Small intestine (tissue), 16 donors: ENCODE measurements at places on chromosomes 2 and 18.

DNA sequence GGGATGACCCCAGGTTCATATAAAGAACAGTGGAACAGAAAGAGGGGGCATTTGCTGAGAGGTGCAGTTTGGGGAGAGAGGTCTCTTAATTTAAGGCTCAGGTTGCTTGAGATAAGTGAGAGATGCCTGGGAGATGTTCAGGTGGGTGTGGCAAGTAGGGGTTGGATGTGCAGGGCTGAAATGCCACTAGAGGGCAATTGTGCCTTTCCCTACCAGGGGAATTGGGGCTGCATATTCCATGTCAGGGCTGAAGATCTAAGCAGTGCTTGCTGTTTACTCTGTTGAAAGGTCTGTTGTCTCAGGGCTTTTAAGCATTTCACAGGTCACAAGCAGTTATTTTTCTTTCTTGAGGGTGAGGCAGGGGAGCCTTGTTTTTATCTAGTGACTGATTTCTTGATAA is 7.8 kb downstream of the CCDC85A start:
- peak; percentile 48 for DNase-seq

- DNase-seq: no peak
Measured at GRCh38 chr18:8611916-8612576, 2.8 kb downstream of the RAB12 start.

DNA sequence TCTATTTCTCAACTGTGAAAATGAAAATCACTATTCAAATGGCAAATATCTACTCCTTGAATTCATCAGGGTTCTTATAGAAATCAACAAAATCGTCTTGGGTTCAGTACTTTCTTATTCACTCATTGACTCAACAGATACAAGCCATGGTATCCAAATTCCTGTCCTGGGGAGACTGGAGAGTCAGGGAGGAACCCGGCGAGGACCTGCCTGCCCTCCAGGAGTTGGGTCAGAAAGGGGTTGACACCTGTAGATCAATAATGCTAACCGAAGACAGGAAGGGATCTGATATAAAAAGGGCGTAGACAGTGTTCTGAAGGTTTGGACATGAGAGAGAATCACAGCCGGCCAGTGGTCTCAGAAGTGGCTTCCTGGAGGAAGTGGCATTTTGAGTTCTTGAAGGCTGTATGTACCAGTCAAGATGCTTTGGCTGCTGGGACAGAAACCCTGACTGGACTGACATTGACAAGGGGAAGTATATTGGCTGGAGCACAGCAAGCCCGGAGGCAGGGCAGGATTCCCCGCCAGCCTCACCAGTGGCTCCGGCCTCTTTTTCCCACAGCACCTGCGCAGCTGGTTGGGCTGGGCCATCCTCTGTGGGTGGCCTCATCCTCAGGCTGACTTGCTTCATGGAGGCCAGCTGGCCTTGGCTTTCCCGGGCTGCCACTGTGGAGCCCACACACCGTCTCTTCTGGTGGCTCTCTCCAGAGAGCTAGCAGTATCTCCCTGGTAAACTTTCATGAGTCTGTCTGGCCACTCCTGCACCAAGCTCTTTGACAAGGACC is 3.0 kb downstream of the LRRFIP1 start:
- no peak for DNase-seq

- DNase-seq: no peak
Measured at GRCh38 chr2:119293254-119293653, 69.6 kb downstream of the STEAP3 start.

GRCh38 chr2:118265873-118266455 is 177.7 kb downstream of the INSIG2 start:
- no peak for DNase-seq

DNA sequence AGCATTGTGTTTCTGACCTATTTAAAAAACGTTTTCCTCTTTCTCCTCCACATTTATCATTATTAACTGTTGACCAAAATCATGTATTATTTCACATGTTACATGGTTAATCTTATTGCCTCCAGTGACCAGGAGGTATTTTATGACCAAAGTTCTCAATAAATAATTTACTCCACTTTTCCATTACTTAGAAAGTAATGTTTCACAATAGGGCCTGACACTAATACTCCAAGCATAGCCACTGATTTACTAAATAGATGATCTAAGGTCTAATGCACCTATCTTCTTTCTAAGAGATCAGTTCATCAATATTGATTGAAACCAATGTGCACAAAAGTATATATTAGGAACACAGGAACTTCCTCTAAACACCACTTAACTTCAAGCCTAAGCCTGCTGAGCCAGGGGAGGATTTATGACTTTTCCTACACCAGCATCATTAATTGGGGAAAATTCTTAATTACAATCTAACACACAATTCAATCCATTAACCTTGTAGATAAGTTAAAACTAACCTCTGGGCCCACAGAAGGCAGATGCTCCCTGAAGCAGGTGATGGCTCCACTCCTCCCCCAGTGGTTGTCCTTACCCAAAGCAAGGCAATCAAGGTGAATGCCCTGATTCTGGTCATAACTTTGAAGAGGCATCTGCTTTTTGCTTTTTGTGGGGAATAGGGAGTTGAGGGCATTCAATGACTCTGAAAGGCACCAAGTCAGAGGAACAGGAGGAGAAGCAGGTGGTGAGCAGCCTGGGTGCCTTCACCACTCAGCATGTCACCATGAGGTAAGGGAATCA is 33.9 kb downstream of the RBMS1 start:
- no peak for DNase-seq
